Endothelial cell (in vitro differentiated cells): ENCODE measurements at places on chromosomes 4 and X.

- DNase-seq = no peak
Measured at GRCh38 chr4:156132196-156132595, 178.5 kb upstream of the CTSO start.

GRCh38 chr4:10342866-10343265, 114.4 kb downstream of the ZNF518B start:
- DNase-seq = no peak

- no peak for DNase-seq
Measured at GRCh38 chr4:119040694-119041185, 94.9 kb upstream of the MYOZ2 start.

- DNase-seq = no peak
Measured at GRCh38 chrX:72309297-72310071, 3.8 kb upstream of the CITED1 start.

- DNase-seq = no peak
Measured at GRCh38 chr4:141705747-141706377, 69.5 kb downstream of the IL15 start.

- DNase-seq = no peak
Measured at GRCh38 chr4:69999420-69999819, 3.7 kb downstream of the STATH start.

GRCh38 chr4:176444741-176445140, 125.0 kb downstream of the SPCS3 start:
- no peak for DNase-seq

DNA sequence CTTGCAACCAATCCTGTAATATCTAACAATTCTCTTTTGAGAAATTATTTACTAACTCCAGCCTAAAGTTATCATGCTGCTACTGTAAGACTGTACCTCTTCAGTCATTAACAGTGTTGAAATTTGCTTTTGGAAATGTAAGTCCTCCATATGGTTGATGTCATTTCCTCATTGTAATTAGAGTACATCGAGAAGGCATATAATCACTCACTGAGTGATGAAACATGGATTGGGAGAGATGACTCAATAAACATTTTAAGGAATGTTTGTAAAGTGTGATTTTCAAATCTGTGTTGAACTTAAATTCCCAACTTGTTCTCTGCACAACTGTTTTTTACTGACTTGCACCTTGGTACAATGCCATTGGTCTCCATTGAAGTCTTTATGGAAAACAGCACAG, 61.2 kb downstream of the HMGB2 start:
- no peak for DNase-seq

DNA sequence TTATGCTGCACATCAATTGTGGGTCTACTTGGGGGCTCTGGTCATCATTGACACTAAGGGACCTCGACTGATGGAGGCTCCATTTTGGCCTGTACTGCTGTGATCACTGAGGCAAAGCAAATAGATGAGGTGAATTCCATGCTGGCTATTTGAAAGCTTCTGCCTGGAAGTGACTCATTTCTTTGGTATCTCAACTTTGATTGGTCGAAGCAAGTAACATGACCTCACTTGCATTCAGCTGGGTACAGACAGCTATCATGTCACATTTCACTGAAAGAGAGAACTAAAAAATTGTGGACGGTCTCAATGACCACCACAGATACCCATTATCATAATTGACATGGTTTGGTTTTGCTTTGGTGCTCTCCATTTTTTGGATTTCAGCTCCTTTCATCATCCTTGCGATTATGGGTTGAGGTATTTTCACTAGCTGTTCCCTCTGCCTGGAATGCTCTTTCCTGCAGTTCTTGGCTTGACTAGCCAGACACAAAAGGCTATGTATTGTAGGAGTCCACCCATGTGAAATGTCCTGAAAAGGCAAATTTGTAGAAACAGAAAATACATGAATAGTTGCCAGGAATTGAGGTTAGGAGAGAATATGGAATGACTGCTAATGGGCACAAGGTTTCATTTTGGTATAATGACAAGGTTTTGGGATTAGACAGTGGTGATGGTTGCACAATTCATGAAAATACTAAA, 369.2 kb upstream of the LCORL start:
- DNase-seq = no peak

DNA sequence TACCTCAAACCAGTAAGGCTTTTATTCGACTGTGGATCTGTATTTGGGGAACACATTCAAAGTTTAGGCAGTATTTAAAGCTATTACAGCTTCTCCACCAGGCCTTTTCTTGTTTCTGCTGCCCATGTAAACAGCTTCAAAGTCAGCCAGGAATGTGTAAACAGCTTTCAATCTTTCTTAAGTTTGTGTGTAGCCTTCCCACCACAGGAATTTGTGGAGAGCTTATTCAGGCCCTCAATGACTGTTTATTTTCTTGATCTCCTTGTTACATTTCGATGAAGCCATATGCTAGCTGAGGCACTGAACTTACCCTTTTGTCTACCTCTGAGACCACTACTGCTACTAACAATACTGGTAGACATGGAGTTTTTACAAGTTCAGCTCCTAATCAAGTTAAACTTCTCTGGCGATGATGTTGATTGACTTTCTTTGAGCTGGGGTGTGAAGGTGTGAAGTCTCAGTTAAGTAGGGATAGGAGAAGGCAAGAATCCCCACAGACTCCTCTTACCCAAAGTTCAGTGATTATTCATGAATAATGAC, 72.6 kb downstream of the NWD2 start:
- DNase-seq = no peak

GRCh38 chr4:148790691-148791090, 348.5 kb upstream of the NR3C2 start:
- DNase-seq = no peak

GRCh38 chr4:122759639-122760310, 27.3 kb downstream of the BBS12 start:
- no peak for DNase-seq

DNA sequence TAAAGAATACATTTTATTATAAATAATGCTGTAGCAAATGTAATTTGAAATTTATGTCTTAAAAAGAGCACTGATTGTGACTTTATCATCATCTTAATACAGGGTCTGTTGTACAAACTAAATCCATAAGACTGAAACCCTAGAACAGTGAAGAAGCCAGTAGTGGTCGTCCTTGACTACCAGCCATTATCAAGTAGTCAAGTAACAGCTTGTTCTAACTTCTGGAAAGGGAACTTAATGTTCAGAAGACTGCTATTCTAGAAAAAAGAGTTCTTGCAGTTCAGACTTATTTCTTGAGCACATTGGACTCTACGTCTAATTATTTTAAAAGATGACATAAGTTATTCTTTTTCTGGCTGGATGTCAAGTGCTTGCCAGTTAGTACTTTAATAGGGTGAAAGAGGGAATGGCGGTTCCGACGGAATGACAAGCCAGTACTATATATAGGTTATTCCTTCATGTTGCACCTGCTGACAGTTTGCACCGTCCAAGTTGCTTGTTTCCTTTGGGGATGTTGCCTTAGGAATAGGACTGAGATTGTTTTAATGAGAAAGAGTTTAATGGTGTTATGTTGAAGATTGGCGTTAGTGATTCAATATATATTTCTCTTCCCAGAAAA, 109.9 kb downstream of the RAPGEF2 start:
- DNase-seq = no peak

DNA sequence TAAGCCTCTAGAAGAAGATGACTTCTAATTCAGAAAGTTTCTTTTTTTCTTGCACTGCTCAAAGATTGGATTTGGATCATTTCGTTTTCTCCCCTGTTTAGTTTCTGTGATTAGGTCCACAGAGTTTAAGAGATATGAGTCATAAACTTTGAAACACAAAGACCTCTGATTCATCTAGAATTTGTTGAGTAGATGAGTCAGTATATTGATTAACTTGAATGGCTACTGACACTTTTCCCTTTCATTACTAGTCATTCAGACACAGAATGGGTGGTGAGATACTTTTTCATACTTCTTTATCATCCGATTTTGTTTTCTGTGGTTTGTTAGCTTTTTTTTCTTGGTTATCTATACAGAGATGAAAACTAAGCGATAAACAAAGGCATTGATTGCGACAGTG, 34.1 kb upstream of the AFF2 start:
- no peak for DNase-seq

DNA sequence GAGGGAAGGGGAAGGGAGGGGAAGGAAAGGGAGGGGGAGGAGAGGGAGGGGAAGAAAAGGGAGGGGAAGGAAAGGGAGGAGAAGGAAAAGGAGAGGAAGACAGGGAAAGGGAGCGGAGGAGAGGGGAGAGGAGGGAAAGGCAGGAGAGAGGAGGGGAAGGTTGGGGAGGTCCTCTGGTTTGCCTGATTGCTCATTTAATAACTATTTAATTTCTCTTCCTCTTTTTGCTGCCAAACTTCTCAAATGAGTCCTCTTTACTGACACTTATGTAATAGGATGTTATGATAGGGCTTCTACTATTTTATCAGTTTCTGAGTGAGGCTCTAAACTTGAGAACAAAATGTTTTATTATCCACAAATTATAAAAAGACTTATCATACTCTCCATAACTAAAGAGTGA, 35.4 kb upstream of the PPA2 start:
- DNase-seq = no peak

DNA sequence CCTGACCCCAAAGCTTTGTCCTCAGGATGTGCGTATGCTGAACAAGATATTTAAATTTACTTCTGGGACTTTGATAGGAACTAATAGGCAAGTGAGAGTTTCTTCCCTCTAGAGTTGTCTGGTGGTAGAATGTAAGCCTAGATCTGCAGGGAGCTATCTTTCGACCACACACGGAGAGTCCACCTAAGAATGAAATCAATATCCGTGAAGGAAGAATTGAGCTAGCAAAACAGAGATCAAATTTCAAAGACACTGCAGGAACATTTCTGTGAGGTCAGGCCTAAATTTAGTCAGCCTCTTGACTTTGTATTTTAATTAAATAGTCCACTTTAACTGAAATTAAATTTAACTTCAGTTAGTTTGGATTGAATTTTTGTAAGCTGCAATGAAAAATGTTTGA, 871.3 kb downstream of the RAB28 start:
- no peak for DNase-seq

- no peak for DNase-seq
Measured at GRCh38 chr4:128315756-128316520, 28.3 kb upstream of the PGRMC2 start.

DNA sequence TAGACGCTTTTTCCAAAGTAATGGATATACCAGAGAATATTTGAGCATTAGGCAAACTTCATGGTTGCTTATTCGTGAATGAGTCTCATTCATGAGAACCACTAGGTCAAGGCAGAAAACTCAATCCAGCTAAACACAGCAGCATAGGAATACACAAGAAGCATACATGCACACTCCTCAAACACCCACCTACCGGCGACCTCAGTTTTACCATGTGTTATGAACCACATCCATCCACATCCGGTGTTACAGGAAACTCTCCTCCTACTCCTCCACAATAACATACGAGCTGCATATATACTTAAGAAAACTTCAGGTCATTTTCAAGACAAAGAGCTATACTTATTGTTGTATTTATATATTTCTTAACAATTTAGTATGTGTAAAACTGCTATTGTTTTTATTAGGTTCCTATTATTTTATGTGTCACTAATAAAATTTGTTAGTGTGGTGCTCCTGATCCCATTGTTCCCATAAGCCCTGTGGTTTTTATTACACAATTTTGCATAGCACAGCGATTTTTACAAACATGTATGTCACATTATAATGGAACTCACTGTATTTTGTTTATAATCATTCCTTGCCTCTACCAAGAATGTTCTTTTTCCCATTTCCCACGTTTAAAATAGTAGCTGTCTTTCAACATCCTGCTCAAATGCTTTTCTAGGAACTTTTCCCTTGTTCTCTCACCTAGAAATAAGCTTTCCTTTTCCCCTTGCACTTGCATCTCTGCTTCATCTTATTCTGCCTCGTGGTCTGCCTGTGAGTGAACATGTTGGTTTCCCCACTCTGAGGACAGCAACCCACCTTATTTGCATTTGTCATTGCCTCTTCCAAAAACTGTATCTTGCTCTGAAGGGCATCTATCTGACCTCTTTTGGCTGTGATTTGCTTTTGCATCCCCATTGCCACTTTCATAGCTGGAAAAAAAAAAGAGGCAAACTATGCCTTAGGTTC, 48.3 kb downstream of the STBD1 start:
- DNase-seq = no peak

- peak; percentile 84 for DNase-seq
Measured at GRCh38 chr4:103198111-103198765, at the start of gene CENPE. TSS of gene CENPE (minus strand) at chr4:103198343. CDS start at chr4:103198319, 24 bp downstream.

DNA sequence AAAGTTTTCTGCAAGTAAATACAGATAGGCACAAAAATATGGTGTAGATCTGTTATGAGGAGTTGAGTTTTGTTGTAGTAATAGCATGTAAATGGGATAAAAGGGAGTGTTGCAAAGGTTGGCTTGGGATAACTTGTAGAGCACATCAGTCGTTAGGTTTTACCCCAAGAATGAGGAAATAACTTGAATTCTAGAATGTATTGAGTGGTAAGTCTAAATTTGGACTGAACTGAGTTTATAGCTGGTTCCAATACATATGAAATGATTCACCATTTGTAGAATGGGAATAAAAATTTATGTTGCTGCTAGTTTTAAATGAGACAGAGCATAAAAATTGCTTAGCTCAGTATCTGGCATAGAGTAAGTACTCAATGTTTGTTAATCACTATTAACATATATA, 719.2 kb downstream of the FSTL5 start:
- DNase-seq = no peak

GRCh38 chrX:107682256-107682655, 53.9 kb downstream of the PRPS1 start:
- no peak for DNase-seq

GRCh38 chr4:168781341-168781740, 228.7 kb downstream of the CBR4 start:
- DNase-seq = no peak

- no peak for DNase-seq
Measured at GRCh38 chrX:114058988-114059418, 524.9 kb upstream of the HTR2C start.

GRCh38 chr4:10670321-10670720, 14.2 kb downstream of the CLNK start:
- no peak for DNase-seq
